ENCODE measurements at places on chromosomes 7 and 10.

DNA sequence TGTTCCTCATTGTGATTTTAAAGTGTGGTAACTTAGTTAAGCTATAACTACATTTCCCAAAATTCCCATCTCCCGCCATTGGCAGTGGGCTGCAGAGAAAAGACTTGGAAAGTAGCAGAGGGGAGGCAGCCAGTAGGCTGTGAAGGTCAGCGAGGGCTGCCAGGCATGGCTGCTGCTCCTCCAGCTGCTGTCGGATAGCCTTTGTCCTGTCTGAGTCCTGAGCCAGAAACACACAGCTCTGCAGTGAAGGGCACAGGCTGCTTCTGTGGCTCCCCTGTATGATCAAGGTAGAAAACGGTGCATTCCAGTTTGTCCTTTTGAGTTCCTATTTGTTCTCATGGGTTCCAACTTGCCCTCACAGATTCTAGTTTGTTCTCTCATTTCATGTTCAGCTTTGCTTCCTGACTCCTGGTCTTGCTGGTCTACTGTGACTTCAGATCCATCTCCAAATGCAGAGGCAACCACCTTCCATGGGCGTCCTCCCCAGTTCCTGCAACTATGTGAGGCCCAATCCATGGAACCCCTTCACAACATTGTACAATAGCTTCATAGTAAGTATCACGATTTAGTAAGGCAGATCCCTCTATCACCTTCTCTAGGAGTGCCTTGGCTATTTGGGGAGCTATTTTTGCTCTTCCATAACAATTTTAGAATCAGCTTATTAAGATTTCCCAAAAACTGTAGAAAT, 31.7 kb downstream of the SYPL1 start:
- no peak for DNase-seq

DNA sequence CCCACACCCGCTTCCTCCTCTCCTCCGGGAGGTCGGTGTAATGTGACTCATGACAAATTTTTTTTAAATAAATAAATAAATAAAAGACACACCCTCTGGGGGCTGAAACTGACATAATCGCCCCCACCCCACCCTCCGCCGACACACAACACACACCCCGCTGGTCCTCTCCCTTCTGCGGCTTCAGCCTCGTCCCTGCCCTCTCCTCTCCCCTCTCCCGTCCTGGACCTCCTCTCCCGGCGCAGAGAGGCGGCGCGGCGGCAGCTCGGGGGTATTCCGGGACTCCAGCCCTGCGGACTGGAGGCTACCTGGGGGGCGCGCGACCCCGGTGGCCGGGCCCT, 686 bp downstream of the ABI1 start:
- peak; percentile 29 for DNase-seq

DNA sequence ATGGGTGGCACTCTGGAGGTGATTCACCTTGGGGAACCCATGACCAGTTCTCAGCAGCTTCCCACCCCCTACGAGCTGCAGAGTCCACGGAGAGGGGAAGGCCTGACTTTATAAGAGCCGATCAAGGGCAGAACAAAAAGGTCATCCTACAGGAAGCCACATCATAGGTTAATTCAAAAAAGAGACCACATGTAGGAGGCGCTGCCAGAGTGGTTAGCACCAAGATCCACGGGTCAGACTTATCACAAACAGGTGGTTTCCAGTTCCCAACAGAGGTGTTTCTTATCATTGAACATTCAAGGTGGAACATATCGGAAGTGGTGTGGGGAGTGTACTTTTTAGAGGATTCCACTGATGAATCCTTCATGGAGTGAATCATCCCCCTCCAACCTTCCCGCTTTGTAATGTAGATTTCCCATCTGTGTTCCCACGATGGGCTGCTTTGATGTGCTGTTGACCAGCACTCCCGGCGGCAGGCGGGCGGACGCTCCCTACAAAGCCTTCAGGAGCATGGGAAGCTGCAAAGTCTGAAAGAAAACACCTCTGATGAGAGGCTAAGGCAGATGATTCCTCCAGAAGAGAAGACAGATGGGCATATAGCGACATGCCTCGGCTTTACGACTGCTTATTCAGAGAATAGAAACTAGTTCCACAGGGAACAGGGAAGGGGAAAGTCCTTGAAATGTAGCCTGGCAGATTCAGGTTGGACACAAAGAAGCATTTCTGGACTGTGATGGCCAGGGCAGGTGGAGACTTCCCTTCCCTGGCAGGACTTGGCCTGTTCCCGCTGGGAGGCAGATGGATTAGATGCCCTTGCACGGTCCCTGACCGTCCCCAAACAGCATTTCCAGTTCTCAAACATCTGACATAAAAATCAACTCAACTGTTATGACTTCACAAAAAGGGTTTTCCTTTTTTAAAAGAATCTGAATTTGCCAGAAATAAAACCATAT, 66.5 kb downstream of the AFAP1L2 start:
- DNase-seq = no peak

DNA sequence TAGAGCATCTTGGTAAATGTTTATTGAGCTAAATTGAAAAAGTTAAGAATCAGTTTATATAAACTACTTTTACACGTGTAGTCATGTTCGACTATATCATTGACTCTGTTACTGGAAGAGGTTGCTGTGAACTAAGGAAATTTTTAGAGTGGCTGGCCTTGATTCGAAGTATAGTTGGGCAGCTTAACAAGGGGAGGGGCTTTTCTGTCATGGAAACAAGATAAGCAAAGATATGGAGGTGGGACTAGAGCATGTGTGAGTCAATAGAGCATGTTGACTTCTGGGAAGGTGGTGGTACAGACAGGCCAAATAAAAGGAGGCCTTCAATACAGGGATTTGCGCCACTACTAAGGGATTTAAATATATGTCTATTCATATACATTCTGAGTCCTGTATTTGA, 7.6 kb downstream of the ATP5F1C start:
- DNase-seq = no peak

- DNase-seq = no peak
Measured at GRCh38 chr7:117325836-117326235, 3.0 kb upstream of the WNT2 start.

DNA sequence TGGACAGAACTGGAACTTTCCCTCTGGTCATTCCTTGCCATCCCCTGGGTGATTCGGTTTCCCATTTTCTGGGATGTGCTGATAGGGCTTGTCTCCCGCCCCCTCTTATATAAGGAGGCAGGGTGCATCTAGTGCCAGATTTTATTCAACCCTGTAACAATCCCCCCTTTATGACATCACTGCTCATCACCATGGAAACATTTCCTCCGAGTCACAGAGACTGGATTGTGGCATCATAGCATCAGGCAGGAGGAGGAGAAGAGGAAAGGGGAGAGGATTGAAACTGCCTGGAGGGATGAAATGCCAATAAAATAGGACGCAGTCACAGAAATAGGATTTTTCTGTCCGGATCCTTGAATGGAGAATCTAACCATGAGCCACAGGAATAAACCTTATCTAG, 25.0 kb downstream of the SORCS3 start:
- DNase-seq = no peak

DNA sequence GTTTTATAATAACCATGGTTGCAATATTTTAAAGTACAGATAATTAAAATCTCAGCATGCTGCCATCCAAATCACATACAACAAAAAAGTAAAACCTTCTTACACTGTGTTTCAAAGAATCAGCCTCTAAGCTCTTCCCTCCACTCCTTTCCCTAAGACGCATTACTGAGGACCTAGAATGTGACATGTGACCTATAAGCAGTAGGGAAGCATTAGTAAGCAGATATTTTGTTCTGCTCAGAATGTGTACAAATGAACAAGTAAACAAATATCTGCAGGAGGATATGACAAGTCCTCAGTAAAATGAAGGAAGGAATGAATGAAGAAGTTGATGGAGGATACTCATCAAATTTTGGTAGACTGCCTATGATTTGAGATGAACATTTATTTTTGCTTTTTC, 49.1 kb downstream of the RAB11FIP2 start:
- no peak for DNase-seq

- DNase-seq = no peak
Measured at GRCh38 chr10:55287346-55287745, 486.3 kb upstream of the PCDH15 start.

GRCh38 chr10:105956550-105956949, 1208.0 kb downstream of the SORCS1 start:
- DNase-seq = no peak

- no peak for DNase-seq
Measured at GRCh38 chr10:90138844-90139243, 437.5 kb downstream of the KIF20B start.

DNA sequence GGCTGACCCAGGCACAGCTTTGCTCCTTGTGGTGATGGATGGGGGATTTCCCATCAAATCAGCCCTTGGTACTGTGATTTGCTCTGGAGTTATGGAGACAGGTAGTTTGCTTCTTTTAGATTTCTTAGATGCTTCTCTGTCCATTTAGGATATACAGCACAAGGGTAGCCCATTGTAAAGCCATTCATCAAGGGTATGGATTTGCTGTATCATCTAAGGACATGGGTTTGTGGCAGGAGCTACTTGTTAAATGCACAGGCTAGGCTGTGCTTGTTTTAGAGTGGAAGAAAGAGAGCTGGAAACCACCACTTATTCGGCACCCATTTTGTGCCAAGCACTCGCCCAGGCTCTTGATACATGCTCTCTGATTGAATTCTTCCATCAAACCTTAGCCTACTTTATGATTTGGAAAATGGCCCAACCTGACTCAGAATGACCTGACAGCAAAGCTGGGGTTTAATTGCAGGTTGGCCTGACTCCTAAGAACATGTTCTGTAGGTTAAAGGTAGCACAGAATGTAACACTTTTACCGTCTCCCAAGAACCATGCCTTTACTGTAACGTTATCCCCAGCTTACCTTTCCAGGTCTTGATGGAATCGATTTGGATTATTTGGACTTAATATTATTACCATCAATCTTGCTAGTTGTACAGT, 168.0 kb downstream of the SNX10 start:
- no peak for DNase-seq

GRCh38 chr7:68421712-68422111, 1176.6 kb upstream of the AUTS2 start:
- no peak for DNase-seq

DNA sequence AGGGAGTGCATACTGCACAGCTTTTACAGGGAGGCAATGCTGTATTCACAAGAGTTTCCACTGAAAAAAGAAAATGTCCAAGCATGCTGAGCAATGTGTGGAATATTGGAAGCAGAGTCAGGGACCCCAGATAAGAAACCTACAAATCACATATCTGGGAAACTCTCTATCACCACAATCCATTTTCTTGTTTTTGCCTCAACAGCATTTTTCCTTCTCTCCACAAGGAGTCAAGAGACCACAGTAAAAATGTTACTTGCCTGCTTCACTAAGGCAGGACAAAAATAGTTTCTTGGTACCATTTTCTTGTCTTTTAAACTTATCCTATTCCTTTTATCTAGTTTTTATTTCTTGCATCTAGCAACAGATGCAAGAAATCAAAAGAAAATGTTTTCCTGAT, 19.5 kb upstream of the PDE1C start:
- DNase-seq = no peak

- no peak for DNase-seq
Measured at GRCh38 chr10:59879363-59879913, 26.9 kb downstream of the CCDC6 start.

DNA sequence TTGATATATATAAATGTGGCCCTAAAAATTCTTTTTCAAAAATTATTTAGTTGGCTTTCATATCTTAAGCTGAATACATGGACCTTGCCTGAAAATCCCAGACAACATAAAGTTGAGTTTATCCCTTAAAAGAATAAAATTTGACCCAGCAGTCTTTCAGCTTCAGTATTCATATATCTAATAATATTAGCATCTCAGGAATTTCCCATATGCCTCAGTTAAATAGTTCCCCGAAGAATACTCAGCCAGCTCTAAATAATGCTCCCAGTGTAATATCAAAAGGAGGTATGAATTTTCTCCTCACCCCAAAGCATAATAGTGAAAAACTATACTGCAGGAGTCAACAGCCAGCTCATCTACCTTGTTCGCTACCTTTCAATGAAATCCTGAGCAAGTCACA, 145.9 kb downstream of the CTNNA3 start:
- no peak for DNase-seq

- DNase-seq = no peak
Measured at GRCh38 chr10:89946106-89946505, 244.7 kb downstream of the KIF20B start.

- DNase-seq = no peak
Measured at GRCh38 chr7:94368371-94368791, 26.3 kb upstream of the COL1A2 start.

GRCh38 chr10:3166496-3167290, 5.9 kb downstream of the PITRM1 start:
- DNase-seq = no peak
